ENCODE measurements at places on chromosomes 2 and 18. TPM values are rescaled to one million over a fixed set of nuclear protein-coding genes. Genes with fewer than 3 reads are reported as not detected.
A peak's percentile ranks its signal among the peaks of the same experiment; 100 is the strongest.

ACVR2A gene
- total RNA-seq: 13.5 TPM

MYL12B gene
- total RNA-seq: 580 TPM

DNA sequence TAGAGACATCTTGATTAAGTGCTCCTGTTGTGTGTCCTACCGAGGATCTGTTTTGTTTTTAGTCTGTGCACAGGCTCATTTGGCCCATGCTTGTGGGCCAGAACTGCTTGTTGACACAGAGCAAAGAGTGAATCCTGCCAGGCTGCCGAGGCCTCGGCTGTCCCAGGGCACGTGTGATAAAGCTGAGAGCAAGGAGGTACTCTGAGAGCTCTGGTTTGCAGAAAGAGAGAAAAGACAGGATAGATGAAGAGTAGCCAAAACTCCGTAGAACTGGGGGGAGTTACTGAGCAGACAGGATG, 175.1 kb downstream of the FAM210A start:
- no peaks in the 10 kb centered on the region for H3K27me3 ChIP-seq
- no peak for DNase-seq
- no peak overlapping the region for H3K4me3 ChIP-seq
- H3K36me3 ChIP-seq: no peaks in the 10 kb centered on the region
- peak overlapping the region; percentile 70 for H3K27ac ChIP-seq
- H3K4me1 ChIP-seq: no peaks in the 10 kb centered on the region

GRCh38 chr2:55311444-55311870, 42.4 kb upstream of the MTIF2 start:
- peaks cover 13% of the 10 kb centered on the region for H3K36me3 ChIP-seq
- H3K27ac ChIP-seq: no peak overlapping the region
- DNase-seq: no peak
- no peak overlapping the region for H3K4me3 ChIP-seq
- H3K4me1 ChIP-seq: no peaks in the 10 kb centered on the region

DNA sequence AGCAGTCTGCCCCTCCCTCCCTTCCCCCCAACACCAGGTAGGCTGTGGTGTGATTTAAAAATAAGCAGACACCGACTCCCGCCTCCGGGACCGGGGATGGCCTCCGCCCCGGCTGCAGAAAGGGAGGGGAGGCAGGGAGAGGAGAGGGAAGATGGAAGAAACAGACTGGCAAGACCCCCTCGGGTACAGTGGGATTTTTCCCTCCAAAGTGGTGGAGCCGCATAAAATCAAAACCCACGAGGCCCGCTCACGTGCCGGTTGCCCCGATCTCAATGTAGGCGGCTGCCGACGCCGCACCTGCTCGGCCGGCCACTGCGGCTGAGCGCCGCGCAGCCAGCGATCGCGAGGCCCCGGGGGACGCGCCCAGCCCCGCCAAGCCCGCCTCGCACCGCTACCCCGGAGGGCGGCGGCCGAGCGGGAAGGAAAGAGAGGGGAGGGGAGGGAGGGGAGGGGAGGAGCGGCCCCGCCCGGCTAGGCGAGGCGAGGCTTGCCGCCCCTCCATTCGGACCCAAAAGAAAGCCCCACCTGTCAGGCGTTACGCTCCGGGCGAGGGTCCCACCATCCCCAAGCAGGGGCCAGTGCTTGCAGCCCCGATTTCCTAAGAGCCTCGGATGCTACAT, 811 bp downstream of the ADD2 start:
- H3K27me3 ChIP-seq: peaks cover 34% of the 10 kb centered on the region
- no peak overlapping the region for H3K4me3 ChIP-seq
- H3K36me3 ChIP-seq: no peaks in the 10 kb centered on the region

GRCh38 chr18:75638223-75638775, 210.8 kb upstream of the SMIM21 start:
- no peaks in the 10 kb centered on the region for H3K36me3 ChIP-seq
- H3K4me1 ChIP-seq: no peaks in the 10 kb centered on the region
- H3K27ac ChIP-seq: no peak overlapping the region
- H3K4me3 ChIP-seq: no peak overlapping the region

DNA sequence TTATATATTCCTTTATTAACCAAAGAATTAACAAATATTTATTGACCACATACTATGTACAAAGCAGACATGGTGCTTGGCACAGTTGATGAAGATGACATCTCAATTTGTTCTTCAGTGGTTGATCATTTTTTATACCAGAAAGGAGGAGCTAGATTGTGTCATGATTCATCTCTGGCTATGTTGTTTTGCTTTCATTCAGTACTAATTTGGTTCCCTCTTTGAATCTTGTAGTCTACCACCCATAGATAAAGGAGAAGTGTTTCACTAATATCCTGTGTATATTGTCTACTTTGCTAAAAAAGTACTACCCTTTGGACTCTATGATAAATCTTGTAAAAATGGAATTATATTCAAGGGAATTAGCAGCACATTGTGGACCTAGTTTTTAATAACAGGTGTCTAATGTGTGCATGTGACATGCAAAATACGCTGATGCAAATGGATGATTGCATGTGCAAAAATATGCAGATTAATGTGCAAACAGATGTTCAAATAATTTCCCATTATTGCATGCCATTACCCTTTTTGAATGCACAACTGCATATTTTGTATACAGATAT, 313.2 kb upstream of the ZEB2 start:
- H3K4me3 ChIP-seq: no peak overlapping the region
- H3K36me3 ChIP-seq: no peaks in the 10 kb centered on the region
- DNase-seq: no peak
- no peaks in the 10 kb centered on the region for H3K27me3 ChIP-seq

DNA sequence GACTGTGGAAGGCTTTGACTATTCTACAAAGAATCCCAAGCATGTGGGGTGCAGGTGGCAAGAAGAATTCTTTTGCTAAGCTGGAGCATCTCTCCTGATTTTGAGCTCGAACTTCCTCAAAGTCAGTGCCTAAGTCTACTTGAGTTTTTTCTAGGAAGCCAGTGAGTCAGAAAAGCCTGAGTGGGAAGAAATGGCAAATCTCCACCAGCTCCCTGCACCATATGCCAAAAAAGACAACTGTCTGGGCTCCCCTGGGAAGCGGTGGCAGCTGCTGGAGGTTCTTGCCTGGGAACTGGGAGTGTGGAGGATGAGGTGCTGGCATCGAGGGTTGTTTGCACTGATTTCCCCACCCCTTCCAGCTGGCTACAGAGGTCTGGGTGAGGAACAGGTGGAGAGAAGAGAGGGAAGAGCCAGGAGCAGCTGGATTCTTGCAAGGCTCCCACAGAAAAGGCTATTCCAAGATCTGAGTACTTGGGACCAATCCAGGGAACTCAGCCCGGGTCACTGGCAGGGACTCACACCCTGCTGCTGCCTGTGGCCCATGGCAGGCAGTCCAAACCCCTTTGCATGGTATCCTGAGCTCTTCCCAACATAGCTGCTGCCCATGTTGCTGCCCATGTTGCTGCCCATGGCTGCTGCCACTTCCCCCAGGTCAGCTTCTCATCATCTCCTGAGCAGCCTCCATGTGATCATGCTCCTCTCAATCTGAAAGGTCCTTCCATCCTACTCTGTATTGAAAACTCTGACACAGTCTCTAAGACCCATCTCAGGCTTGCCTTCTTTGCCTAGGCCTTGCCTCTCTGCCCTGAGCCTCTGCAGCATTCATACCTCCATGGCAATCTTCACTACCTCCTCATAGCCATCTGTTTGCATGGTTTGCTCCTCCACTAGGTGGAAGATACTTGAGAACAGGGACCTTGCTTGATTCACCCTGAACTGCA, 128.3 kb upstream of the SPATS2L start:
- DNase-seq: no peak
- no peaks in the 10 kb centered on the region for H3K27me3 ChIP-seq
- H3K36me3 ChIP-seq: no peaks in the 10 kb centered on the region
- no peaks in the 10 kb centered on the region for H3K4me1 ChIP-seq

- H3K4me3 ChIP-seq: no peak overlapping the region
- no peak overlapping the region for H3K27ac ChIP-seq
- no peaks in the 10 kb centered on the region for H3K36me3 ChIP-seq
- no peaks in the 10 kb centered on the region for H3K4me1 ChIP-seq
- H3K27me3 ChIP-seq: no peaks in the 10 kb centered on the region
- no peak for DNase-seq
Observed at GRCh38 chr2:47629501-47630460, 153.2 kb upstream of the MSH6 start.

DNA sequence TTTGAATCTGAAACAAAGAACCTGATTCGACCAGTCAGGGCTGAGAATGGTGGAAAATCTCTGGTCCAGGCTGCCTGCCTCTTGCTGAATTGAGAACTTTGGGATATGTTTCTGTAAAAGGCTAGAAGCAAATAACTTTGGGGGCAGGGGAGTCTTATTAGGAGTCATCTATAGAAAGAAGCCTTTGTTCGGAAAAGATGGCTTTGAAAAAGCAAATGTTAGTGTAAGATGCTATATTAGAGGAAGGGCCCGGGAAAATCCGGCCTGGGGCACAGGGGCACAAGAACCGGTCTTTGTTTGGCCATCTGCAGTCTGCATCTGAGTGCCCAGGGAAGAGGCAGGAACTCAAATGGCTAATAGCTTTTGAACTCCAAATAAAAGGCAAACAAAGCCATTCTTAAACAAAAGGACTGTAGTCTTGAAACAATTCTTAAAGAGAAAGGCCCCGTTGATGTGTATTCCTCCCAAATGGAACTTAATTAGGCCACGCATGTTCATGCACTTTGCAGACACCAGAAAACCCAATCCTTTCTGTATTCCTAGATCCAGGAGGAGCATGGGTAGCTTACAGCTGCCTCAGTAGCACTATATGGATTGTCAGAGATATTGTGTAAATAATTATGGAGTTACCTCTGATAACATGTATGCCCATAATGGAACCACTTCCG, 180.0 kb upstream of the ARL4C start:
- H3K4me3 ChIP-seq: no peak overlapping the region
- no peaks in the 10 kb centered on the region for H3K36me3 ChIP-seq
- DNase-seq: no peak
- peaks cover 22% of the 10 kb centered on the region for H3K4me1 ChIP-seq

DNA sequence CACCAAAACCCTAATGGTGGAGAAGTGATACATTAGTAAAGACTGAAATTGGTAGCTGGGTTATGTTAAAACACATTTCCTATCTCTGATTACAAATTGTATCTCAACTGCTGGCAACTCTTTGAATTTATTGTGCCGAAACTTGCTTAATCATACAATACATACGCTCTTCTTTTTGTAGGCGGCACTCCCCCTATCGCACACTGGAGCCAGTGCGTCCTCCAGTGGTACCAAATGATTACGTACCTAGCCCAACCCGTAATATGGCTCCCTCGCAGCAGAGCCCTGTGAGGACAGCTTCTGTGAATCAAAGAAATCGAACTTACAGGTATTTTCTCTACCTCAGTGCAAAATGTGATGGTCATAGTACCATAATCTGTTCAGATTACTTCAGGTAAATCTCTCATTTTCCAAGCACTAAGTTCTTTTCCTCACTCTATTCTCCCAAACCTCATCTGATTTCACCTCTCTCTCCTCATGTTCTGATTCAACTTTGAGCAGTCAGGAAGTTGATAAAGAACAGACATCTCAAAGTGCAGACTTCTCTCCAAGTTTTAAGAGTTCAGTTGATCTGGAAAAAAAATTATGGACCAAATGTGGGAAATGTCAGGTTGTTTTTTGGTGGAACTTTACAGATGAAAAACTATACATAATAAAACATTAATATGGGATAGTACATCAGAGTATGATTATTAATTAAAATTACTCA, 66.5 kb downstream of the ABI2 start:
- H3K4me3 ChIP-seq: no peak overlapping the region
- DNase-seq: no peak
- H3K36me3 ChIP-seq: no peaks in the 10 kb centered on the region
- H3K4me1 ChIP-seq: no peaks in the 10 kb centered on the region

DNA sequence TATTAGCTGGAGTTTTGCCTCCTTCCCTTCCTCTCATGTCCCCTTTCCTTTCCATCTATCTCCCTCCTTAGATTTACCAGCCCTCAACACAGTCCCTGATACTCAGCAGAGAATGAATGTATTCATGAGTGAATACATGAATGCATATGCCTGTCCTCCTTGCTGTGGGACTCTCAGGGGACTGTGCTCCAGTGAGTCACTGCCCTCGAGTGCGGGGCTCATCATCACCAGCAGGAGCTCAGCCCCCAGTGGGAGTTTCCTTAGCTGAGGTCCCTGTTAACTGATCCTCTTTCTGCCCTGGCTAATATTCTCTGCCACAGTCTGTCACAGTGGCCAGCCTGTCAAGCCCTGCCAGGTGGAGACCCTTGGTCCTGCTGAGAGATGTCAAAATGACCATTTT, 104.9 kb upstream of the LHCGR start:
- H3K27me3 ChIP-seq: no peaks in the 10 kb centered on the region
- no peaks in the 10 kb centered on the region for H3K4me1 ChIP-seq
- H3K27ac ChIP-seq: no peak overlapping the region
- no peaks in the 10 kb centered on the region for H3K36me3 ChIP-seq

DNA sequence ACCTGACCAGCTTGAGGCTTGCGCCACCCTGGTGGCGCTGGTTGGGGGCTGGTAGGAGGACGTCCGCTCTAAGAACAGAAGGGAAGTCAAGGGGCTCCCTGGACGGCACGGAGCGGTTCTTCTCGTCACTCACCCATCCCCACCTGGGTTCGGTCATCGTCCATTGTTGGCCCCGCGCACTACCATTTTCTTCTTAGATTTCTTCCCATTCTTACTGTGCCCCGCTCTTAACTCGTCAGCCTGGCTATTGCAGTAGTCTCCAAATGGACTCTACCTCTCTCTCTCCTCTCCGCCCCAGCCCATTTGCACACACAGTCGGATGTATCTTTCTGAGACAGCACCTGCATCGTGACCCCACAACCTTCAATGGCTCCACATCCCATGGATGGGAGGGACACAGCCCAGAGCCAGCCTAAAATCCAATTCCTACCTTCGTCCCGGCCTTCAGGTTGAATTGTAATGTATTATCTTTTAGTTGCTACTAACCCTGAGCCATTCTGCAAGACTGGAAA, 814 bp upstream of the RAB1A start:
- DNase-seq: no peak
- peaks cover 22% of the 10 kb centered on the region for H3K4me1 ChIP-seq
- no peaks in the 10 kb centered on the region for H3K27me3 ChIP-seq
- no peaks in the 10 kb centered on the region for H3K36me3 ChIP-seq
- peak overlapping the region; percentile 84 for H3K27ac ChIP-seq

DNA sequence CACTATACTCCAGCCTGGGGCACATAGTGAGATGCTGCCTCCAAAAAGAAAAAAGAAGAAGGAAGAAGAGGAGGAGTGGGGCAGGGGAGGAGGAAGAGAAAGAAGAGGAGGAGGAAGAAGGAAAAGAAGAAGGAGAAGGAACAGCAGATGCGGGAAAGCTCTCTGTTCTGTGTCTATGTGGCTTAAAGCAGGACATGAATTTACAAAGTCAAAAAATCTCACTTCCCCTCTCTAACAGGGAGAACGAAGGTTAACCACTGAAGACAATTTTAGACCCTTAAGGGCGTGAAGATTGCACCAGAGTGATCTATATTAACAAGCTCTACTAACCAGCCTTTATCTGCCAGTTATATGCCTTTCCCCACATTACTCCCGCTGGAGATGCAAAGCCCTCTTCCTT, 258.9 kb downstream of the METTL4 start:
- H3K27me3 ChIP-seq: no peaks in the 10 kb centered on the region
- no peaks in the 10 kb centered on the region for H3K4me1 ChIP-seq
- no peaks in the 10 kb centered on the region for H3K36me3 ChIP-seq
- no peak for DNase-seq
- H3K4me3 ChIP-seq: no peak overlapping the region
